T-helper 2 cell (primary cell): ENCODE measurements at places on chromosomes 6 and 20.

DNA sequence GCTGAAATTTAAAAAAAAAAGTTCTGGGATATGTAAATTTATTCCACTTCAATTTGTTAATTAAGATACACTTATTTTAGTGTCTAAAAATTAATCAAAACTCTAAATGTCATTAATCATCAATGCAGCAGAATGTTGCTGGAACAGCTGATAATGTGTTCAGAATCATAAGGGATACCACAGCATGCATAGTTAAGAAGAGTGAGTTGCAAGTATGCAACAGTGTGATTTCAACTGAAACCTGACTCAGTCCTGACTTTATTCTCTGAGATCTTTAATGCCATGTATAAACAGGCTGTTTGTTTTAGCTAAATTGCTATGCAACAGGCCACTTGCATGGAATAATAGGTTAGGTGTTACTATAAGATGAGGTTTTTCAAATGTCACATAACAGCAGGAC lies 1.4 kb downstream of the GRIK2 start:
- no peak for DNase-seq

DNA sequence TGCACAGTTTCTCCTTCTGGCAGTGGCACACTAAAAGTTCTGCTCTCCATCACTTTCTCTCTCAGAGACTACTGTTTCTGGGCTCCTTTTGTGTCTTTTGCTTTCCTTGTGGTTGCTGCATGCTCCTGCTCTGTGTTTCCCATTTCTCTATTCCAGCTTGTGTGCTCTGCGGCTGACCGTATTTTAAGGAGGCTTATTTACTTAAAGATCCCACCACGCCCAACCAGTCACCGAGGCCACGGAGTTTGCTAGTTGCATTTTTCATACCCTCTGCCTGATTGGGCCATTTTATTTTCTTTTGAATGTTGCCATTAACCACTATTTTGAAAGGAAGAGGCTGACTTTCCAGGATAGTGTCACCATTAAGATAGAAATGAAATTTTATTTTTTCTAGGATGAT lies 626.4 kb upstream of the MMS22L start:
- DNase-seq, result no peak

- DNase-seq, result no peak
Observed at GRCh38 chr20:45316150-45317080, 8.3 kb upstream of the MATN4 start.

GRCh38 chr6:130908188-130908587 lies 81.0 kb downstream of the SMLR1 start:
- no peak for DNase-seq

GRCh38 chr6:159701413-159701999 lies 8.5 kb upstream of the SOD2 start:
- no peak for DNase-seq

GRCh38 chr6:50305660-50306059 lies 255.9 kb upstream of the DEFB112 start:
- DNase-seq, result no peak
